K562 (cell line): ENCODE measurements at places on chromosomes 11 and 22.

- no peak for DNase-seq
Measured at GRCh38 chr11:7595016-7595866, 78.1 kb downstream of the CYB5R2 start.

- DNase-seq: no peak
Measured at GRCh38 chr11:110711448-110711775, 825 bp downstream of the ARHGAP20 start.

- no peak for DNase-seq
Measured at GRCh38 chr11:12076840-12077534, 33.4 kb upstream of the MICAL2 start.

DNA sequence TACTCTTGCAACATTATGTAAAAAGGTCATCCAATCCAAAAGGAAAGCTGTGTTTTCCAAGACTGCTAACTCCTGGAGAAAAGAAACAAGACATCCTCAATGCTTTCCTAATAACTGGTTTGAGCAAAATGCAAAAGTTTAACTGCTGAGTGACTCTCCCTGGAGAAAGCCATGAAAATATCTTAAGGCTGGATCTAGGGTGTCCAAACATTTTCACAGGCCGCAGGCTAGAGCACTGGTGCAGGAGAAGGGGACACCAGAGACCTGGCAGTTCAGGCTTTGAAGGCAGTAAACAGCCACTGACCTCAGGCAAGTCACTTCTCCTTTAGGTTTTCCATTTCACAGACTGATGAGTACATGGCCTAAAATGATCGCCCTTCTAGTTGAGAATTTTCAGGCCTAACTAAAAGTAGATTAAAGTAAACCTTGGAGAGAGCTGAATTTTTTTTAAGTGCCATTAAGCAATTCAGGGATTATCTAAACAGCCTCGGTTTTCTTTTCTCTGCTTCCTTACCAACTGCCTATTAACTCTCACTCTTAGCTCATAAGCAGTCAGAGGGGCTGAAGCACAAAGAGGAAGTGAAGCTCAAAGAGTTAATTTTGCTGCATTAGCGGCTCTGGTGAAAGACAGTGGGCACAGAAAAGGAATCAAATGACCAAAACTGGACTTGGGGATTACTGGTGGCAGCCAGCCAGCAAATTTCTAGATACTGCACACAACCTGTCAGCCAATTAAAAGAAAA lies 2.3 kb downstream of the CHKA start:
- DNase-seq: no peak

DNA sequence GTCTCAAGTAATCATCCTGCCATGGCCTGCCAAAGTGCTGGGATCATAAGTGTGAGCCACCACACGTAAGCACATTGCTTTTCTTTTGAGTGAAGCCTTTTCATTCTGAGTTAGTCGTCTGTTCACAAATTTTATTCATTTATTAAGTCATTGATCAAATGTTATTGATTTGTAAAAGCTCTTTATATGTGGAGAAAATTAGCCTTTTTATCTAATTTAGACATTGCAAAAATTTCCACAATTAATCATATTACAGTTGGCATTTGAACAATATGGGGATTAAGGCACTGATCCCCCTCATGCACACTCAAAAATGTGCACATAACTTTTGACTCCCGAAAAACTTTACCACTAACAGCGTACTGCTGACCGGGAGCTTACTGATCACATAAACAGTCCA lies 7.5 kb upstream of the EMID1 start:
- no peak for DNase-seq

GRCh38 chr11:86416494-86416893 lies 41.8 kb downstream of the CCDC81 start:
- peak; percentile 32 for DNase-seq

DNA sequence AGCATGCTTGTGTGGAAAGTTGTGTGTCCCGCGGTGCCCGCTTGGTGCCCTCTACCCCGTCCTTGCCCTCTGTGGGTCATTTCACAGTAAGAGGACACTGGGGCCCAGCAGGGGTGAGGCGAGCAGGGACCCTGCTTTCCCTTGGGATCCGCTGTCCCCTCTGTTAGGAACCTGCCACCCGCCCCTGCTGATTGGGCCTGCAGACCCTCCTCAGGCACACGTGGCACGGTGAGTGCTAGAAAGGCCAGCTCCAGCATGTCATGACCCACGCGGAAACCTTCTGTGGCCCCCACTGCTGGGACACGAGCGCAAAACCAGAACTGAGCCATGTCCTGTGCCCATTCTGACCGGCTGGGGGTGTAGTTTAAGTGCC lies 353.1 kb downstream of the TBC1D22A start:
- no peak for DNase-seq

GRCh38 chr11:72900013-72900412 lies 85.8 kb downstream of the ATG16L2 start:
- DNase-seq: no peak

DNA sequence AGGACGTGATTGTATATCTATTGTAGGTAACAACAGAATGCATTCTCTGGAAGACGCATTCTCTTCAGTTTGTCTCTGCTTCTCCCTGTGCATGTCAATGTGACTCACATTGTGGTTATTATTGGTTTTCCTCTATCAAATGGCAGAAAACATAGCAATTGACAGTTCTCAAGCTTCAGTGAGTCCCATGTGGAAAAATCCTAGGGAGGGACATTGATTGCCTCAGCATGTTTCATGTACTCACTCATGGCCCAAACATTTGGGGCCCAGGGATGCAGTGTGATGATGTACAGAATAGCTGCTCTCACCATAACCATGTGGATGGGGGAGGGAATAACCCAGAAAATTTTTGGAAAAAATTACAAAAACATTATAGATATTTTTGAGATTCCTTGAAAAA lies 9.3 kb upstream of the ARL14EP start:
- DNase-seq: no peak

DNA sequence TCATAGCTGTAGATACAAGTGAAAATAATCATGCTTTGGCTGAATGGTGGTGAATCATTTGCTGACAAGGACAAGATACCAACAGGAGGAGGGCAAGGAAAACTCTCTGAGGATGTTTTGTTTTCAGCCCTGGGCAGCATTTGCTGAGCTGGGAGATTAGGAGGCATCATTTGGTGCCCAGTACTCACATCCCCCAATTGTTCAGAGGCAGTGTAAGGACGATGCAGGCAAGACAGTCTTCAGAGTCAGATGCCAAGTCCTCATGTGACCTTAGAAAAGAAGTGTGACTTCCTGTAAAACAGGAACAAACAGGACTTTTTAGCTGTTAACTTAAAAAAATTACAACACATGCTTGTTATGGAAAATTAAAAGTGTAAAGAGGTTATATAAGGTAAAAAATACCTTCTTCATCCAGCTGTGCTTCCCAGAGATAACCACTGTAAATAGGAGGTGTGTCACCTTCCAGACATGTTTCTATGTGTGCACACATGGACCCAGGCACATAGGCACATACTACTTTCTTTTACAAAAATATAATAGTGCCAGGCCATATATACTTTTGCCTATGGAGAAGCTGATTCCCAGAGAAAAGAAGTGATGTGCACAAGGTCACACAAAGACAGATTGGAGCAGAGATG lies 18.0 kb downstream of the CNTF start:
- no peak for DNase-seq

DNA sequence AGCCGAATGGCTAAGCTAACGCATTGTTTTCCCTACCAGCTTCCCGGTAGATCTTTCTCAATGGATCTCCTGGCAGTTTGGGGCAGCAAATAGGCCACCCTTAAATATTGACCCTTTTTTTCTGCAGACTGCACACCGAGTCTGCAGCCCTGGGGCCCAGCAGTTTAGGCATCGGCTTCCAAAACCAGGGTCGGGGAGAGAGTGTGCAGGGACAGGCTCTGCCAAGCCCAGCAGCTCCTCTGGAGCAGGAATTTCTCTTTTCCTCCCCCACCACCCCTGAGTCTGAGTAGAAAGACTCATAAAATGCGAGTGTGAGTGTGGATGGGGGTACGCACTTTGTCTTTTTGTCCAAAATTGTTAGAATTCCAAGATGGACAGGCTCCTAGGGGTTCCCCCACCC lies 113.2 kb downstream of the FEZ1 start:
- DNase-seq: no peak

GRCh38 chr22:48653306-48653705 lies 1174.4 kb downstream of the BRD1 start:
- DNase-seq: no peak

DNA sequence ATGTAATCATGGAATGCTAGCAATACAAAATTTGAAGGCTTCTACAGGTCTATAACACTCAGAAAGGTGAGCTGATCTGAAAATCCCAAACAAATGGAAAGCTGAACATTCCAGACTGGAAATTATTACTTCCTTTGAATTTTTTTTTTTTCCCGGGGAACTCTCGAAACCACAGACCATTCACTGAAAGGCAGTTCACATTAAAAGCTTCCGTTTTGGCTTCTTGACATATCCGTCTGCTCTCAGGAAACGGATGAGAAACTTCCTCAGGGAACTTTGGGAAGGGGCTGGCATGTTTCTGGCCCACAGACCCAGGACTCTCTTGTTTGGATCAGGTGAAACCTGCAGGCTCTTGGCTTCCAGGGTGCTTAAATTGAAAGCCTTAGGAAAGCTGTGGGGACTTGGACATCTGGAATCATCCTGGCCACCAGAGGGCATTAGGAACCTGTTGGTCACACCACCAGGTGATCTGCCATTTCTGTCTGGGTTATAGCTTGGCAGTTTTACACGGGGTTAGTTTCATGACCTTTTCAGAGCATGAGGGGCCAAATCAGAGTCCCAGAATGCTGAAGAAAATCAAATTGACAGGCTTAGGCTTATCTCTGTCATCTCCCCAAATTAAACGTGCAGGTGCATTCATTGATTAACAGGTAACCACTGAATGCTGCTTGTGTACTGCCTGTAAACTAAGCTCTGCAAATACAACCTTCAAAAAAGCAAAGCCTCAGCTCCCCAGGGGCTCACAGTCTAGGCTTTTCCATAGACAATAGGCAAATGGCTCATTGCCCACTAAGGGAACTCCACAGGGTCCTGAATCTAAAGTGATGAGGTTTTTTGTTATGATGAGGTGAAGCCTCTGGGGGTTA lies 22.7 kb upstream of the GRAMD1B start:
- DNase-seq: peak; percentile 35

DNA sequence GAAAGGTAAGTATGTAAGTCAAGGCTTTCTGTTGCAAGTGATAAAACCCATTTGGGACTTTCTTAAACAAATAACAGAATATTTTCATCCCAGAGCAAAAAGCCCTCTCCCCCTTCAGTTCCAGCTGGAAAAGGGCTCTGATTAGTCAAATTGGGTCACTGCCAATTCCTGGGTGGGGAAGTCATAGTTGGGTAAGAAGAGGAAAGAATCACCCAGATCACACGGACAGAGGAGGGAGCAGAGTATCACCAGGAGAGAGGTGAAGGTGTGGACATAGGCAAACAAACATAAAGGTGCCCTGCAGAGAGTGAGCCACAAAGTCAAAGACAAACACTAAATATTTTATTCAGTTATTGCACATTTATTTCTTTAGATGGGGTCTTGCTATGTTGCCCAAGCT lies 36.3 kb upstream of the SORL1 start:
- DNase-seq: no peak

- DNase-seq: no peak
Measured at GRCh38 chr11:47106798-47107411, 69.8 kb downstream of the ARFGAP2 start.

GRCh38 chr22:30118291-30118690 lies 38.0 kb downstream of the HORMAD2 start:
- DNase-seq: no peak

DNA sequence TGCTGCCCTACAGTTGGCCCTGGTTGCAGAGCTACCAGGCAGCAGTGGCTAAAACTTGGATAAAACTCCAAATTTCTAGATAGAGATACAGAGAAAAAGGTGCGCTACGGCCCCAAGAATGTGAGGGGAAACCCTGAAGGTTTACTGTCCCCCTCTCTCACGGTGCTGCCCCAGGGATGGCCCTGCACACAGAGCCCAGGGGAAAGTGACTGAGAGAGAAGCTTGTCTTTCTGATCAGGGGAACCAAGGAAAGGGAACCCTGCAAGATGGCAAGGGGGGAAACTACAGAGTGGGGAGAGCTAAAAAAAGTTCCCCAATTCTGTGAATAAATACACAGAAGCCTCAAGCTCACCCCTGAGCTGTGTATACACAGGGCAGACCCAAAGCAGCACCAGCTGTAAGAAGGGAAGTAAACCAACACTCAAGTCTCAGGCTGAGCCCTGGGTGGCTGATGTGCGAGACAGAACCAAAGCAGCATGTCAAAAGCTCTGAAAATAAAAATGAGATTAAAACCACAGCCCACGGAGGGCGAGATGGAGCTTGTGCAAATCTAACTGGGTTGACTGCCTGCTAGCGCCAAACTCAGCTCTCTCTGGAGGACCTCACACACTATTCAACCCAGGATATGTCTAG lies 22.1 kb downstream of the GNB1L start:
- no peak for DNase-seq

- DNase-seq: no peak
Measured at GRCh38 chr22:31106731-31107177, 614 bp downstream of the SELENOM start.

DNA sequence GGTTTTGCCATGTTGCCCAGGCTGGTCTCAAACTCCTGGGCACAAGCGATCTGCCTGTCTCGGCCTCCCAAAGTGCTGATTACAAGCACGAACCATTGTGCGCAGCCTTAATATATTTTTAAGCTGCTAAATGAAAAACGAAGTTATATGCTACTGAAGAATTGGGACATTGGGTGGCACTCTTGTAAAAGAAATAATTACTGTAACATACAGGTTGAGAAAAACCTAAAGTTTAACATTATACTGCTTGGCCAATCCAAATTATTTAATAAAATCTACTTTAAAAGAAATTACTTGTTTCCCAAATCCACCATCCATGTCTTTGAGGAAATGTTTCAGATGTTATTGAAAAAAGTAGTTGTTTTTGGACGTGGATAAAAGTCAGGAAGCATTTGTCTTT lies 37.9 kb upstream of the ARHGAP32 start:
- DNase-seq: no peak

DNA sequence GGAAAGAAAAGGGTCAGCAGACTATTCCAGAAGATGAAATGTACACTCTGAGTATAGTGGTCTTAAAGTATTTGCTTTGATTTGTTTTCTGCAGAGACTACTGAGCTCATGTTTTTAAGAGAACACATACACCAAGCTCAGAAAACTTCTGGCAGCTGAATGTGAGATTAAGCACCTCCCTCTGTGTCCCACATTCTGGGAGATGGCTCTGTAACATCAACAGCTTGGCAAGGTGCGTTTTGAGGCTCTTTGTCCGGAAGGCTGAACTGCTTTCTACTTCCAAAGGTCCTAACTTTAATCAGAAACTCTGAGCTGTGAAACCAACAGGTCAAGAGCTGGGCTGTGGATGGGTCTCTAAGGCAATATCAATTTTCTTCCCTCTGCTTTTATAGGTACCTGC lies 36.4 kb upstream of the GLYAT start:
- DNase-seq: no peak

GRCh38 chr11:45671246-45672171 lies 6.1 kb upstream of the CHST1 start:
- no peak for DNase-seq
